ENCODE measurements at places on chromosomes 2 and 18. TPM values are rescaled to one million over a fixed set of nuclear protein-coding genes. Genes with fewer than 3 reads are reported as not detected.

Gene LOXL3
- total RNA-seq = 4.2 TPM

GRCh38 chr2:225462945-225463344 lies 63.4 kb downstream of the NYAP2 start:
- no peak for DNase-seq

DNA sequence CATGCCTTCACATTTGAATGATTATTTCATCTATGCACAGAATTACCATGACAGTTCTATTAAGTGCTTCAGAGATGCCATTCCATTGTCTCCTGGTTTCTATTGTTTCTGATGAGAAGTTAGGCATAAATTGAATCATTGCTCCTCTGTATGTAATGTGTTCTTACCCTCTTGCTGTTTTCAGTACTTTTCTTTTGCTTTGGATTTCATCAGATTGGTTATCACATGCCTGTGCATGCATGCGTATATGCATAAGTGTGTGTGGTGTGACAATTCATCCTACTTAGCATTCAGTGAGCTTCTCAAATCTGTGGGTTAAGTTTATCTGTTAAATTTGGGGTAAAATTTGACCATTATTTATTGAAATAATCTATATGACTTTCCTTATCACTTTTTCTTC lies 263.3 kb upstream of the RND3 start:
- DNase-seq = no peak

Gene MRPS5
- 66.1 TPM for total RNA-seq

Gene LONRF2
- total RNA-seq = 3.3 TPM

DNA sequence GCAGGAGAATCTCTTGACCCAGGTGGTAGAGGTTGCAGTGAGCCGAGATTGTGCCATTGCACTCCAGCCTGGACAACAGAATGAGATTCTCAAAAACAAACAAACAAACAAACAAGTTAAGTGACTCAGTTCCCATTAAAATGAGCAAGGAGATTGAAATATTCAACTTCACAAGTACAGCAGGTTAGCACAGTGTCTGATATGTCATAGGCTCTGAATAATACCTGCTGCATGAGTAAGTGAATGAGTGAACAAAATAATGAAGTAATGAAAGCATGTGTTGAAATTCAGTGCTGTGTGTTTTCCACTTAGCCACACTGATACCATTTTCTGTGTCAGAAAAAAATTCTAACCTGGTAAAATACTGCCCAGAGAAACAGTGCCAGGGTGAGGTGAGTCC lies 41.9 kb upstream of the SETBP1 start:
- no peak for DNase-seq

GRCh38 chr2:222827417-222827816 lies 33.4 kb upstream of the ACSL3 start:
- DNase-seq = no peak

DNA sequence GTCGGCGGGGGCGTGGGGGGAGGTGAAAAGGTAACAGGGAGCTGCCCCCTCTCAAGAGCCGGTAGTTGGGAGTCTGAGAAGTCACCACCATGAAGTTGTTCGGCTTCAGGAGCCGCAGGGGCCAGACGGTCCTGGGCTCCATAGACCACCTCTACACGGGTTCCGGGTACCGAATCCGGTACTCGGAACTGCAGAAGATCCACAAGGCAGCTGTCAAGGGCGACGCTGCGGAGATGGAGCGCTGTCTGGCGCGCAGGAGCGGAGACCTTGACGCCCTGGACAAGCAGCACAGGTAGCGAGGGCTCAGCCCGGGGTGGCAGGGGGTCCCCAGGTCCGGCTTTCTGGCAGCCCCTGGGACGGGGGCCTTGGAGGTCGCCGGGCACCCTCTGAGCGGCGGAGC lies 47.1 kb upstream of the ZNF519 start:
- DNase-seq = no peak

GRCh38 chr2:239881561-239882320 lies 143.4 kb downstream of the NDUFA10 start:
- no peak for DNase-seq

DNA sequence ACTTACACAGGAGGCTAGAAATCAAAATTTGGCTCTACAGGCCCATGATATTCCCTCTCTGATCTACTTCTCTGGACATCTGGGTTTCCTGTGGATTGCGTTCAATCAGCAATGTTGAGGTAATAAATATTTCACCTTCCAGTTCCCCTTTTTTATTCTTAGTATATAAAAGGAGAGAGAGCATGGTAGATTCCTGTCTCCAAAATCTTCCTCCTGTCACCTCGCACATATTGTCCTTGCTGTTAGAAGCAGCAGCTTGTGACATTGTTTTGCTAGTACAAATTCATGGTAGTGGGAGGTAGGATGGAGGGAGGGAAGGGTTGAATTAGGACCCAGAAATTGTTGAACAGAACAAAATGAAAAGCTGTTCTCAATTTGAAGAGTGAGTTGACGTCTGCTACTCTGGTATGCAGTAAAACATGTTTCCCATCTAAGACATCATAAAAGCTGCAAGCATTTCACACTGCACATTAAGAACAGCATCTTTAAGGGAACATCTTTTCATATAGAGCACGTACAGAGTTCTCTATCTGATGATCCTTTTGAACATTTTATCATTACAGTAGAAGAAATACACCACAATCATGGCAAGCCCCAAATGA lies 156.4 kb downstream of the RDH14 start:
- no peak for DNase-seq
